ENCODE measurements at places on chromosomes 2 and 18.

DNA sequence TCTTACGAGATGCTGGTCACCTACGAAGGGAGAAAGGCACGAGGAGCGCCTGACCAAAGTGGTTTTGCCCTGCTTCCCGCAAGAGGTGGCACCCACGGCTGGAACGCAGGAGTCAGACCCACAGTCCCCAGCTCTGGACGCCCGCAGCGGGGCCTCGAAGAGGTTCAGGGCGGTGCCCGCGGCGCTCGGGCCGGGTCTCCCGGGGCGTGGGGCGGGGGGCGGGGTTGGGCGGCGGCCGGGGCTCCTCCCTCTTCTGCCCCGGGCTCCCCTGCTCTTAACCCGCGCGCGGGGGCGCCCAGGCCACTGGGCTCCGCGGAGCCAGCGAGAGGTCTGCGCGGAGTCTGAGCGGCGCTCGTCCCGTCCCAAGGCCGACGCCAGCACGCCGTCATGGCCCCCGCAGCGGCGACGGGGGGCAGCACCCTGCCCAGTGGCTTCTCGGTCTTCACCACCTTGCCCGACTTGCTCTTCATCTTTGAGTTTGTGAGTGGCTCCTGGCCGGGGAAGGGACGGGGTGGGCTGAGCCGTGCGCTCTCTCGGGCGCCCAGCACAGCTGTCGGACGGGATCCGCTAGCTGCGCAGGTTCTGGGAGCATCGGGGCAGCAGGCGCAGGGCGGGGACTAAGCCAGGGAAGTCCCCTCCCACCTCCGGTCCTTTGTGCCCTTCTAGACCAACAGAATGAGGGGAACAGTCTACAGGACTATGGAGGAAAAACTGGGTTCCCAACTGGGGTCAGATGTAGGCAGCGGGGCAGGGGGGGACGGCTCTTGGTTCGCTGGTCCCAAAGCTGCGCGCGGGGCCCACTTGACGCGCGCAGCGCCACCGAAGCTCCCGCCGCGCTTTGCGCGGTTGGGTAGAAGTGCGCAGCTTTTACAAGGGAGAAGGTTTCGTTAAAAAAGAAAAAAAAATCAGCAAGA lies at the start of gene MAL:
Gene MAL, plus strand, starts transcription at position 303 of the 914 bp plus-strand sequence. Its CDS starts 85 bp downstream, at position 388.
- no peak for DNase-seq

GRCh38 chr2:239959059-239959971 lies 65.8 kb downstream of the NDUFA10 start:
- no peak for DNase-seq

GRCh38 chr2:224524657-224525056 lies 60.5 kb downstream of the CUL3 start:
- DNase-seq = no peak

DNA sequence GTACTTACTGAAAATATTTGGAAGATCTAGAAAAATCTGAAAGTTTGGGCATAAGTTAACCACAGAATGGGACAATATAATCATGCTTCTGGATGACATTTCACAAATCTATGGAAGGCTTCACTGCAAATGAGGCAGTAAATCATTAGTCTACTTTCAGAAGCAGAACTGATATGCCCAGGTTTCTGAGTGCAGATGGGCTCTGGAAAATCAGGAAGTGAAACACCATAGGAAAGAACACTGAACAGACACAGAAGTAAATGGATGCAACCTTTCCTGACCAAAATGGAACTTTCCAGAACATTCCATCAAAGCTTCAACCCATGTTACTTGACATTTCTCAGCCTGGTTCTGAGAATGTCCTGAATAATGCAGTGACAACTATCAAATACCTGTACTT lies 55.1 kb downstream of the KCNG3 start:
- DNase-seq = no peak

DNA sequence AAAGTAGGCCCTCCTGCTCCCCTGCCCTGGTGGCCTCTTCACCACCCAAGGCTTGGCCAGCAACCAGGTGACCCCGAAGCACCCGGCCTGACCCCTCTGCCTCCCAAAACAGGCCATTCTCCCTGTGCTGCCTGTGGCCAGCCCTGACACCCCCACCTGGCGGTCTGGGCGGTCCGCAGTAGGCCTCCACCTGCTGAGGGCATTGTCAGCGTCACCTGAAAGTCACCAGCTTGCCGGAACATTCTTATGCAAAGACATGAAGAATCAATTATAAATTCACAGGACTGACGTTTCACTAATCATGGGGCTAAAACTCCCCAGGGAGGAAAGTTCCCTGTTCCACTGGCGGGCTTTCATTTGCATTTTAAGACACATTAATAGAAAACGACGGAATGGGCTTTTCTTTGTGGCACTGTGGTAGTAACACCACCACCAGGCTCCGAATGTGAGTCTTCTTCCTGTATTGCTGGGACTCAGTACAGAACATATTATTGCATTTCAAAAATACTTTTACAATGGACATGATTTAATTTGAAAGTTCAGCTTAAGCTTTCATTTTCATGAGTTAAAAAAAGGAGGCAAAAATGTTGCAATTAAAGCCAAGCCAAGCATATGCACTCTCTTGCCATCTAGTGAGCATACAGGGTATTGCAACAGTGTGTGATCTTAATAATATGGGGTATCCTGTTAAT lies 57.4 kb downstream of the ADI1 start:
- peak; percentile 23 for DNase-seq

DNA sequence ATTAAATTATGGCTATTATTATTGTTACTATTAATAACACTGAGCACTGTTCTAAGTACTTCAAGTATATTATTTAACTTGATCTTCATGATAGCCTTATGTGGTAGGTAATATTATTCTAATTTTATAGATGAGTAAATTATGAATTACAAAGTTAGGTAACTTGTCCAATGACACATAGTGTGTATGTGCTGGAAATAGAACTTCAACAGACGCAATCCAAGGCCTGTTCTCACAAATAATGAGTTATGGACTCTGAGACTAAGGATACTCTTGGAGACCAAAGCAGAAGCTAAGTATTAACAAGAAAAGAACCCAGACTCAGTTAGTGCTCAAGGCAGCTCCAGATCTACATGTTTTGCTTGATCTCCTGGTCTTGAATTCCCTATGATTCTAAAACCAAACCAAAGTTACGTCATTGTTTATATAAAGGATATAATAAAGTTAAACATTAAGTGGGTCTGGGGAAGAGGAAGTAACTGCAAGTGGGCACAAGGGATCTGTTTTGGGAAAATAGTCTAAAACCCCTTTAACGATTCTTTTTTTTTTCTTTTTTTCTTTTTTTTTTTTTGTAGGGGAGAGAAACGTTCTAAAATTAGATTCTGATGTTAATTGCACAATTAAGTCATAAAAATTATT lies 211.3 kb downstream of the ERBB4 start:
- DNase-seq = no peak
